ENCODE measurements at places on chromosomes 6 and 20.
A peak's percentile ranks its signal among the peaks of the same experiment; 100 is the strongest.

- no peak for DNase-seq
These were observed 1.4 kb downstream of the FBXL4 start for GRCh38 chr6:98946266-98946878.

DNA sequence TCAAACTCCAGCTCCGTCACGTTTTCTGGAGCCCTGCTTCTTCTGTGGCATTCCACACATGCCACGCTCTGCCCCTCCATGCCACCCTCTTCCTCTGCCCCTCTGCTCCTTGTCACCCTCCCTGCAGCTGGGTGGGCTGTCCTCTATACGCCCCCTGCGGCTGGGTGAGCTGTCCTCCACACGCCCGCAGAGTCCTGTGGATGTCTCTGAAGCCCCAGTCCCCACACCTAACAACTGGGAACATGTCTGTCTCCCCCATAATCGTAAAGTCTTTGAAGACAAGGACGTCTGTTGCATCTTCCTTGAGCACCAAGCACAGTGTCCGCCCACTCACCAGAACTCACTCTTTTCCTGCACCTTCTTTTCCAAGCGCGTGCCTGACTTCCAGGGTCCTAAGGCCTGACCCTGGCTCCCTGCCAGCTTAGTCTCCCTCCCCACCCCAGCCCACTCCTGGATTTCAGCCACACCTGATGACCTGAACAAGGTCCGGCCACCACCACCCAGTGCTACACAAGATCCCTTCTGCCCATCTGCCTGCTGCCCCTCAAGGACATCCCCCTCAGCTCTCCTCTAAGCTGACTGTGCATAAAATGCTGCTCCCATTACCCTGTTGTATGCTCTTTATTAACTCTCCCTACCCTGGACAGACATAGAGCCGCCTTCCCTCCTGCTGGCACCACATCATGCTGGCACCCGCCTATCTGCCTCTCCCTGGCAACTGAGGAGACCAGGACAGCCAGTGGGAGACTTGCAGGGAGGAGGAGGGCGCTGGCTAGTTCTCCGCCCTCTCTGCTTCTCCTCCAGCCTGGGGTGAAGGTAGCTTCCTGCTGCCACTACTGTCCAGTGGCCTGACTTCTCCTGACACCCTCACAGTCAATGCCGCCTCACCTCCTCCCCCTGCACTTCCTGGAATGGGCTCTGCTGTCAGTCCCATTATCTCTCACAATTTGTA is 10.7 kb upstream of the PRR18 start:
- no peak for DNase-seq

GRCh38 chr6:2940010-2940850 is 31.1 kb downstream of the SERPINB6 start:
- no peak for DNase-seq

DNA sequence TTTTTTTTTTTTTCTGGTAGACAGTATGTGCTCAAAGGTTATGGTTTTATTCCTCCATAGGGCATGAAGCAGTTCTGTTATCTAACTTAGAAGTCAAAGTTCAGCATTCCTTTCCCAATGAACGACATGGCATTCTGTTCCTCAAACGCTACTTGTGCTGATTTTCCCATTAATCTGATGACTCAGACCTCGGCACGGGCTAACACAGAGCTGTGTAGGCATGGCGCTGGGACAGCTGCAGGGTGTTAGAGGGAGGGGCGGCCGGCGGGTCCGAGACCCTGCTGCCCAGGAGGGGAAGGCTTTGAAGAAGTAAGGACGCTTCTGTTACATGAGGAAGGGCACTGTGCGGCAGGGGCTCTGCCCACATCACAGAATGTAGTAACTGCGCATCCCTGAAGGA is 93.6 kb upstream of the AGPAT4 start:
- DNase-seq: peak; percentile 27

- DNase-seq: peak; percentile 25
These were observed 221.5 kb downstream of the PREX1 start for GRCh38 chr20:48606172-48606840.

- DNase-seq: no peak
These were observed 21.3 kb upstream of the SCGN start for GRCh38 chr6:25630508-25631278.

GRCh38 chr6:167492100-167492449 is 167.2 kb downstream of the TTLL2 start:
- no peak for DNase-seq

GRCh38 chr6:26342106-26343004 is 22.6 kb upstream of the BTN3A2 start:
- no peak for DNase-seq

GRCh38 chr20:36893801-36894200 is 17.9 kb downstream of the TLDC2 start:
- DNase-seq: no peak

GRCh38 chr6:70060680-70061079 is 194.3 kb downstream of the COL19A1 start:
- DNase-seq: no peak

DNA sequence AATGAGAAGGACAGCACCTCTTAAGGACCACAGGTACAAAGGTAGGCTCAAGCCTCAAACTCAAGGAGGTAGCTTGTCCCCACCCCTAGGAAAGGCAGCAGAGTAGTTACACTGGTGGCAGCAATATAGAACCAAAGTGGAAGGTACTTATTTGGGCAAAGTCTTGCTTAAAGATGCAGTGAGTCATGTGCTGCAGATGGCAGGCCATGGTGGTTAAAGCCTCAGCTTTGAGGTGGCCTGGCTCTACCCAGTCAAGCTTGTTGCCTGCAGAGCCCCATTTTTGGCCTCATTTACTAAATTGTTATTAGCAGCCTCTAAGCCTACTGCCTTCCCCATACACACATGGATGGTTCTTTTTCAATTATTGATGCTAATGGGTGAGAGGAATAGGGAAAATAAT is 146.0 kb downstream of the ELOVL4 start:
- DNase-seq: no peak

- DNase-seq: no peak
These were observed 33.3 kb upstream of the AFDN start for GRCh38 chr6:167793421-167793820.

DNA sequence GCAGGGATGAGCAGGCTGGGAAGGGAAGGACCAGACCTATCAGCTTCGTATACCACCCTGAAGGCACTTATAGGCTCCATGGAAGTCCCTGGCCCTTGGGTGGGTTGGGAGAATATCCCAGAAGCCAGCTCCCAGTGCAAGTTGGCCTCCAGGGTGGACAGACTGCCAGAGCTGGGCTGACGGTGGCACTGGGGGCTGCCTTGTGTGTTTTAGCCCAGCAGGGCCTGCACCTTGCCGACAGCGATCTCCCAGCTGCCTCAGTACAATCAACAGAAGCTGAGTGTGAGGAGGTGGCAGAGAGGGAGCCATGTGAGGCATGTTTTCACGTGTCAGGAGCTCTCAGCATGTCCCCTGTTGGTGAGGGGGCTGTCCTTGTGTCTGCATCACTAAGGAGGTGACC is 159.5 kb downstream of the VEGFA start:
- DNase-seq: no peak

DNA sequence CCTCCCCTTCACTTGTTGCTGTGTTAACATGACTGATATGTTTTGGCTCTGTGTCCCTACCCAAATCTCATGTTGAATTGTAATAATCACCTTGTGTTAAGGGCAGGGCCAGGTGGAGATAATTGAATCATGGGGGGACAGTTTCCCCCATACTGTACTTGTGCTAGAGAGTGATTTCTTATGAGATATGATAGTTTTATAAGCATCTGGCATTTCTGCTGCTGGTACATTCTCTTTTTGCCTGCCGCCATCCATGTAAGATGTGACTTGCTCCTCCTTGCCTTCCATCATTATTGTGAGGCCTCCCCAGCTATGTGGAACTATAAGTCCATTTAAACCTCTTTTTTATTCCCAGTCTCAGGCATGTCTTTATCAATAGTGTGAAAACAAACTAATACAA is 185.0 kb downstream of the TBX18 start:
- no peak for DNase-seq

- no peak for DNase-seq
These were observed 42.9 kb downstream of the CEBPB start for GRCh38 chr20:50233325-50234212.

- DNase-seq: no peak
These were observed 39.3 kb upstream of the DUSP22 start for GRCh38 chr6:252775-253535.

GRCh38 chr6:33927616-33928015 is 123.8 kb upstream of the MLN start:
- DNase-seq: peak; percentile 48

GRCh38 chr20:53489528-53489927 is 104.1 kb downstream of the ZNF217 start:
- no peak for DNase-seq

DNA sequence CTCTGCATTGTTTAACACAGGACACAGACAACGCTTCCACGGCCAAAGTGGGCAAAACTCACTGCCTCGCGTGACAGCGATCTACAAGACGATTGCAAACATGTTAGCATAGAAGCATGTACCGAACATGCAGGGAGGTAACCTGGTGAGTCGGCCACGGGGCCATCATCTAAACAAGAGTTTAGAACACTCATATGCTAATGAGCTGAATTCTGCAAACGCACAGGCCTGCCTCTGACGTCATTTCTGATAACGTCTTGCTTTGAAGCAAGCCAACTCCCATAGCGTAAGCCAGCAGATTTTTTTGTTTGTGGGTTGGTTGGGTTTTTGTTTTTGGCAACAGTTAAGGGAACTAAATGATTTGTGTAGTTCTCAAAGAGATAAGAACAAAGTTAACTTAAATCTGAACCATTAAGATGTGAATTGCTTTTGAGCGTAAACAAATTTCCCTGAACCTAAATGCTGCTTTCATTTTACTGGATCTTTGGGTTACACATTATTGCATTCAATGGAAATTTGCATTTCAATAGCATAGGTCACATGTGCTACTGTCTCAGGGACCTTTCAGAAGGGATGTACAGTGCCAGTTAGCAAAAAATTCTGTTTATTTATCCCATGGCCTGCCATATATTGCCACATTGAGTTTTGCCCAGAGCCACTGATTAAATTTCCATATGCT is 184.5 kb upstream of the PDE10A start:
- DNase-seq: no peak

- peak; percentile 52 for DNase-seq
These were observed 565.2 kb upstream of the MARCKS start for GRCh38 chr6:113291751-113292445.

- DNase-seq: no peak
These were observed 30.1 kb upstream of the SLC16A10 start for GRCh38 chr6:111057074-111057752.

- no peak for DNase-seq
These were observed 13.8 kb downstream of the TGM6 start for GRCh38 chr20:2394411-2395055.

DNA sequence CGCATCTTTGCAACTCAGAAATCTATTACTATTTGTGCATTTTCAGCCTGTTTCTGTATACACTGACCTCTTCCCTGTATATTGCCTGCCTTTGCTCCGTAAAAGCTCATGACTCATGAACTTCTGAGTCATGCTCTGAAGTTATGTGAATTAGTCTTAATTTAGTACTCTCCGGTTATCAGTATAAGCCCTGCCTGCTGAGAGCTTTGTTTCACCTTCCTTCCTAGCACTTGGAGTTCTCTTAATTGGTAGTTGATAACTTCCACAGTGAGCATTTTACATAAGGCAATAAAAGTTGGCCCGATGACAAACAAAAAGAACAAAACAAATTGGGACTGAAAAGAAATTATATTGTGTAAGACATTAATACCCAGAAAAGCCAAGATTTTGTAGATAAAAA is 231.4 kb downstream of the GJA1 start:
- no peak for DNase-seq

DNA sequence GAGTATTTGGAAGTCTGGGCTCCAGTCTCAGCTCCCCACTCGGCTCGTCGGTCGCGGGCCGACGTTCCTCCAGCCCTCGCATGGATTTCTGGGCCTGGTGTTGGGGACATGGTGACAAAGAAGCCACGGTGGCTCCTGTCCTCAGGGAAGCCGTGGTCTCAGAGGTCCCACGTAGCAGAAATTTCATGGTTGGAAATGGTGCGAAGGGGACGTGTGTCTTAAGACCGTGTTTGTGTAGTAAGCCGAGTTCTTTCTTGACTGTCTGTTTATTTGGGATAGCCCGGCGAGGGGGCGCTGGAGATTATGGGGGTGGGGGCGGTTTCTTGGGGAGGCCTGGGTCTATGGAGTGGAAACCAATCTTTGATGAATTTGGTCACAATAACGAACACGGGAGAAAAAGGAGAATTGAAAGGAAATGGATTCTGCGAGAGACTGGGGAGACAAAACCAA is 23.5 kb upstream of the MAP3K7 start:
- no peak for DNase-seq

DNA sequence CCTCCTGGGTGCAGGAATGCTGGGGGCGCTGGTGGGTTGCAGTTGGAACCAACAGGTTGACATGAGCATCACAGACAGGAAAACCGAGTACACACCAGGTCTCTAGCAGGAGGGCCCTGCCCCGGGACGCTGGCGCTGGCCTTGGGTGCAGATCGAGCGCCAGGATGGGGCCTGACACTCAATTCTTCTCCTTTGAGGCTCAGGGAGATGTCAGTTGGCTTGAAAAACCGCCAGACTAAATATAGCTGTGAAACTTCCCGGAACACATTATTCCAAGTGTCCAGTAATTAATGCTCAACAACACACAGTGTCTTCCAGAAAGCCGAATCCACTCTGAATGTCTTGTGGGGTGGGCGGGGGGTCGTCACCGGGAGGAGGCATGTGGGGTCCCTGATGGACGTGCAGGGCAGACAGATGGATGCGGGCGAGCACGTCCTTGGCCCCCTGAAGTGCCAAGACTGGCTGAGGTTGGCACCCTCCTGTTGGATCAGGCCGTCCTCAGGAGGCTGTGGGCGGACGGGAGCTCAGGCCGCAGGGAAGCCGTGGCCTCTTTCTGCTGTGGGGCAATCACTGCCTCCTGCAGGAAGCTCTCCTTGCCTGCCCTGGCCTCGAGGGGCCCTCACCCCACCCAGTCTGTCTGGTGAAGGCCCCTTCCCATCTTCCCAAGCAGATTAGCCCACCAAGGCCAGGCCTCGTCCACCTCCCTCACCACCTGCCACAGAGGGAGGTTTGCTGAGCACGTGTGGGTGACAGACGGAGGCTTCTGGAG is 19.4 kb upstream of the GATA5 start:
- DNase-seq: no peak

GRCh38 chr6:162706232-162706631 is 21.3 kb downstream of the PRKN start:
- DNase-seq: peak; percentile 50

- no peak for DNase-seq
These were observed 9.9 kb downstream of the TTI1 start for GRCh38 chr20:38023181-38024001.

- DNase-seq: no peak
These were observed 4.2 kb downstream of the PPP2R5D start for GRCh38 chr6:42988486-42989020.

- no peak for DNase-seq
These were observed 98.7 kb downstream of the ZMYND8 start for GRCh38 chr20:47257771-47258170.

DNA sequence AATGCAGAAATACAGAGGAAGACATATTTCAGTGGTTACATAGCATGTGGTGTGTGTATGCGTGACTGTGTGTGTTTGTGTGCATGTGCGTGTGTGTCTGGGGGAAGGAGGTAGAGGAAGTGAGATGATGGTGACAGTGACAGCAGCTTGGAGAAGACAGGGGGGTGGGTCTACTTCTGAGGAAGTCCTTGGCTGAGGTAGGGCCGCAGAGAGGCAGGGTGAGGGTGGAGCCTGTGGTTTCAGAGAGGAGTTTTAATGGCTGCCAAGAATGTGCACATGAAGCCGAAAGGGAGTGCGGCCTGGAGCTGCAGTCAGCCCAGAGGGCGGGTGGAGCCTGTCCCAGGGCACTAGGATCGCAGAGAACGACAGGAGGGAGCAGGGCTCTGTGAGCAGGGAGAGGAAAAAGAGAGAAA is 22.7 kb upstream of the RNF24 start:
- DNase-seq: no peak

Data from dorsolateral prefrontal cortex (tissue), 122 donors.